NCI-H1092 treated with DMSO at 0.1 percent for 48 hours (cell line): ENCODE measurements at places on chromosomes 4 and X.

- DNase-seq: no peak
Measured at GRCh38 chrX:109140463-109140862, 341.4 kb downstream of the GUCY2F start.

DNA sequence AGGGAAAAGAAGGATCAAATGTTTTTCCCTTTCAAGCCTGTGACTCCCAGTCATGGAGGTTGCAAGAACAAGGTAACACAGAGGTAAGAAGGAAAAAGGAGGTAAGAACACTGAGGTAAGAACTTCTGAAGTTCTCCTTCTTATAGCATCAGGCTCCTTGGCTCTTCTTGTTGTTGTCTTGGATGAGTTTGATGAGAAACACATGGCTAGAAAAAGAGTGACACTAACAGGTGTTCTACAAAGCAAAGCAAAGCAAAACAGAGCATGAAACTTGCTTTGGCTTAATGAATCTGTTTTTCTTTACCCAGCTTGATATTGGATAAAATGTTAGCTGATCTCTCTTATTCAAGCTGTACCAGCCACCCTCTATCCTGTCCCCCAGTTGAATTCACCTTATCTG lies 231.2 kb upstream of the F9 start:
- no peak for DNase-seq

- DNase-seq: no peak
Measured at GRCh38 chr4:21327976-21328700, 620.4 kb downstream of the KCNIP4 start.

GRCh38 chr4:138645289-138645688 lies 370.3 kb upstream of the NOCT start:
- no peak for DNase-seq

DNA sequence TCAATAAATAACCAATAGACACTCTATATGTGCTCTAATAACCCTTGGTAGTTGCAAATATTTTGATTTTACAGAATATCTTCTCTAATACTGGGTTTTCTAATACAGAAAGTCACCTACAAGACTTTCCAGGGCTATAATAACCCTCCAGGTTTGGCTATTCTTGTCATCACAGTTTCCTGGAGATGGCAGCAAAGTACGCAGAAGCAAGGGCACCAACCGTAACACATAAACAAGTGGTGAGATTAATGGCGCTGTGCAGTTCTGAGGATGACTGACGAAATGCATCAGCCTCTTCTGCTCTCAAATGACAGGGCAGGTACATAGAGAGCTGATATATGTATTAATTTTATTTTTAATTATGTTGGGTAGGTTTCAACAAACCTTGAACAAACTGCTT lies 122.4 kb downstream of the C4orf33 start:
- peak; percentile 69 for DNase-seq

- no peak for DNase-seq
Measured at GRCh38 chrX:84133023-84133422, 55.0 kb downstream of the RPS6KA6 start.

- no peak for DNase-seq
Measured at GRCh38 chrX:28876408-28876807, 289.2 kb downstream of the IL1RAPL1 start.

DNA sequence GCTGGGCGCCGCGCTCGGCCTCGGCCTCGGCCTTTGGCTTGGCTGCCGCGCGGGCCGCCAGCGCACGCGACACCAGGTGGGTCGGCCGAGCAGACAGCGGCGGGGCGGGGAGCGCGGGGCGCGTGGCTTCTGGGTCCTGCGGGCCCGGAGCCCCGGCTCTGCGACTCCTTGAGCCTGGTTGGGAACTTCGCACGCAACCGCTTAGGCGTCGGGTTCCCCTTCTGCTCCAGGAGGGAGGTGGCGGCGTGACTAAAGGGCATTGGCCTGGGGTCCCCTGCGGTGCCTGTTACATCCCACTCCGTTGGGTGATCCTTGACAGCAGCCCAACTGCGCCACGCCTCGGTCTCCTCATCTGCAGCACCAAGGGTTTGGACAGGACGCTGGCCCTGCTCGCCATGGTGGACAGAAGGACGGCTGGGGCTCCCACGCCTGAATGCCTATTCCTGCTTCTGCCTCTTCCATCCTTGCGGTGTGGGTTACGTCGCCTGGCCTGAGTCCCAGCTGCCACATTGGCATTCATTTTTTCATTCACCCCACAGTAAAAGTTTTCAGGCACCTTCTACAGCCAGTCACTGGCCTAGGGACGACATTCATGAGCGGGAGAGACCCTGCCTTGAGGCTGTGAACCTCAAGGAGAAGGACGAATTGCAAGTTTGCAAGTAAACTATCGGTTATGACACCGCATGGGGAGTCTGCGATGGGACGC lies 631 bp downstream of the EVC start:
- no peak for DNase-seq

DNA sequence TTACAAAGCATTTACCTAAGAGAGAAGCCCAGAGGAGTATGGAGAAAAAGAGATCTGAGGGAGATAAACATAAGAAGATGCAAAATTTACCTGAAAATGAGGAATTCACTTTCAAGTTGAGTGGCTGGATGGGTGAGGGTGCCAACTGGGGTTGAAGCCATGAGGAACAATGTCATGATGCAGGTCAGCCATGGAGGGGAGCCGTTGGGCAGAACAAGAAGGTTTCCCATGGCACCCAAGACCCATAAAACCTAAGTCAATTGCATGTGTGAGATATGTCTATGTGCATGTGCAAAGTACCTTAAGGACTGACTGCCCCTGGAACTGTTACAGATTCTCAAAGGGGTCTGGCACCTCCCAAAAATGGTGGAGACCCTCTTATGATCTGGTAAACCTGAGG lies 46.6 kb upstream of the PRRG1 start:
- DNase-seq: no peak

- DNase-seq: no peak
Measured at GRCh38 chr4:67659065-67659464, 41.9 kb downstream of the UBA6 start.

GRCh38 chr4:147793569-147794313 lies 61.9 kb downstream of the ARHGAP10 start:
- no peak for DNase-seq

GRCh38 chrX:145002771-145003170 lies 244.5 kb upstream of the SPANXN1 start:
- DNase-seq: no peak

GRCh38 chrX:150326541-150327247 lies 36.4 kb upstream of the MAMLD1 start:
- no peak for DNase-seq

- no peak for DNase-seq
Measured at GRCh38 chrX:2592279-2592678, 91.5 kb upstream of the DHRSX start.

DNA sequence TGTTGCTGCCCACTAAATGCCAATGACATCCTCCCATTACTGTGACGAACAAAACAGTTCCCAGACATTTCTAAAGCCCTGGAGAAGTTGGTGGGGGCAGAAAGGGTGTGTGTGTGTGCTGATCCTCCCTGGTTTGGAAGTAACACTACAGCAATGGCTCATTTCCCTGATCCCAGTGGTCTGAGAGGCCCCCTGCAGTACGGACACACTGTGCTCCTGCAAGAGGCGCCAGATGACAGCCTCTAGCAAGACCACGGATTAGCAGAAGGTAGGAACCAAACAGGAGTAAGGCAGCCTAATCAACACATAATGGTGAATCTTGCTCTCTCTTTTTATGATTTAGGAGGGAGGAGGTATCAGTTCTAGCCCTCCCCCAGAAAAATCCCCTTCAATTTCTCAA lies 49.6 kb downstream of the CHRDL1 start:
- DNase-seq: no peak

- DNase-seq: no peak
Measured at GRCh38 chr4:4831825-4832224, 27.6 kb upstream of the MSX1 start.

DNA sequence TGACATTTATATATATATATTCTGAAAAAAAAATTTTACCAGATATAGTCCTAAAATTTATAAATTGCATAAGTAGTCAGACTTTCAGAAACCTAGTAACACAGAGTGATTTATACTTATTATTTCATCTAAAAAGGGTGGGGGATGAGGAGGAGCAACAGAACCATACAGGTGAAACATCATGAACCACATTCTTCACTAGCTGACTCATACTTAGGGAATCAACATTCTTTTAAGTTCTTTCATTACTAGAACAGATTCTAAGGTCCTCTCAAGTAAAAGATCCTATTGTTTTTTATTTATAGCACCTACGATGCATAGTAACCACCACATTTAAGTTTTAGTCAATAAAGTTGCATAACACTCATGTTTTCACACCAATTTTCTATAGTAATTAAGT lies 166.1 kb downstream of the LRBA start:
- no peak for DNase-seq

DNA sequence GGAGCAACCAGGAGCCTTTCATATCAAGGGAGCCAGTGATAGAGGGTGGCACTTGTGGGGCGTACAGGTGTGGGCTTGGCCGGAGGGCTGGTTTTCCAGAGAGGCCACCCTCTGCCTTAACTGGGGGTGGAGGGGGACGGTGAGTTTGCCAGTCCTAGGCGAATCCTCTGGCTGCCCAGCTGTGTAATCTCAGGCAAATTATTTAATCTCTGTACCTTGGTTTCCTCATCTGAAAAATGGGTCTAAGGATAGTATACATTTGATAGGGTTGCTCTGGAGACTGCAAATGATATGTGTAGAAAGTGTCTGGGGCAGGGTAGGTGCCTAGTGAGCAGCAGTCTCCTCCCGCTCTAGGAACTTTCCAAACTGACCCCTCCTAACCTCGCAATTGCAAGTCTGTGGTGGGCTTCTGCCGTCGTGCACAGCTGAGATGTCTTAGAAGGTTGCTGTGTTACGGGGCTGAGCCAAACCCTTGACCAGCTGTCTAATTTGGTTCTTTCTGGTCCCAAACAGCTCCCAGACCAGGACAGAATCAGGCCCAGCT lies 3.8 kb upstream of the CXCR3 start:
- DNase-seq: no peak

DNA sequence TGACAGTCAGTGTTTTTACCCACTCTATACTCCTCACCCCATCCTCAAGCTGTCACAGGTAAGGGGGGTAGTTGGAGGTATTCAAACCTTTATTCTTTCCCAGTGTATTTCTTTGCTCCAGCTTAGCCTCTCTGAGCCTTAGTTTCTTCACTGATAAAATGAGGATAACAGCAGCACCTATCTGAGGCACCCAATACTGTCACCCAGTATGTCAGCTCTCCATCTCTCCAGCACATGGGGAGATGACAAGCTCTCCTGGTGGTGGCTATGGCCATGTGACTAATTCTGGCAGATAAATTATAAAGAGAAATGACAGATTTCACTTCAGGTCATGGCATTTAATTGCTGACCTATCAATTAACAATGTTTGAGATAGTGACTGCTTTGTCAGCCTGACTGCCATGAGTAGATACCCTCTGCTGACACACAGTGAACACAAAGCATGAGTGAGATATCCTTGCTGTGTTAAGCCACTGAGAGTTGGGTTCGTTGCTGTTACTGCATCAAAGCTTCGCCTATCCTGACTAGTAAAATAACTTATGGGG lies 176.4 kb upstream of the TBC1D9 start:
- DNase-seq: no peak

GRCh38 chr4:123350191-123350544 lies 46.4 kb upstream of the SPRY1 start:
- peak; percentile 30 for DNase-seq

DNA sequence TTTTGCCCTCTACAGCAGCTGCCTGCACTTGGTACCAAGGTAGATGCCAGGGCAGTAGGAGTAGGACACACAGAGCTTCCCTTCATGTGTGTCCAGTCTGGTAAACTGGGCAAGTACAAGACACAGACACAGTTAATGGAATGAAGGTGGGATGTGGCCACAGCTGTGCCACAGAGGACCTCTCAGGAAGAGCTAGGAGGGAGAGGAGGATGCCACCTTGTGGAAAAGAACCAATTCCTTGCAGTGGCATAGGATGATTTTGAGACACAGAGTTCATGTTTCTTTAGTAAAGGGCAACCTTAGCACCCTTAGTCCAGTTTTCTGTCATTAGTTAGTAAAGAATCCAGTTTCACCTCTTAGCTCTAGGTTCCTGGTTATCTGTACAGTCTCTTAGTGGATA lies 36.3 kb upstream of the TBC1D14 start:
- DNase-seq: no peak

DNA sequence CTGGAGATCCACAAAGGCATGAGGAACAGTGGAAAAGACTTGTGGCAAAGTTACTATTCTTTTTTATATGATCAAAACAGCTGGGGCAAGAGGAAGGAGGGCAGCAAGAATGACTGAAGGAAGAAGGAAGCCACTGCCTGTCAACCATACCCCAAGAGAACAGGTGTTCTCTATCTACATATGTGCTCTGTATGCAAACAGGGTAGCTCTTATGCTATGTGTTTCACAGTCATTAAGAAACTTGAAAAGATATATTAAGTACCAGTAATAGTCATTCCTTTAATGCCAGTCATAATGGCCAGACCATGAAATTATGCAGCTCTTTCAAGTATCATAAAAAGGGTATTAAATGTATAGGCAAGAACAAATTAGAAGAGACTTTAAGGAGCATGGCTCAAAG lies 363.9 kb downstream of the KLHL13 start:
- DNase-seq: no peak

DNA sequence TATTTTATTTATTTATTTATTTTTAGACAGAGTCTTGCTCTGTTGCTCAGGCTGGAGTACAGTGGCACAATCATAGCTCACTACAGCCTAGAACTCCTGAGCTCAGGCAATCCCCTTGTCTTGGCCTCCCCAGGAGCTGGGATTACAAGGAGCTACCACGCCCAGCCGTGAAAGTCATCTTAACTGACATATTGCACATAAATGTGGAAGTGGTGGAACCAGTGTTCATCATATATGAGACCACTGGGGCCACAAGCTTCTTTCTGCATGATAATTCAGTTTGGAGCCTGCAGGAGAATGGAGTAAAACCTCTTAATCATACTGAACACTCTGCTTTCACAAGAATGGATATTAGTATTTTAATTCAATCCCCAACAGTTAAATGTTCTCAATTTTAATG lies 12.5 kb upstream of the CTSO start:
- DNase-seq: no peak

DNA sequence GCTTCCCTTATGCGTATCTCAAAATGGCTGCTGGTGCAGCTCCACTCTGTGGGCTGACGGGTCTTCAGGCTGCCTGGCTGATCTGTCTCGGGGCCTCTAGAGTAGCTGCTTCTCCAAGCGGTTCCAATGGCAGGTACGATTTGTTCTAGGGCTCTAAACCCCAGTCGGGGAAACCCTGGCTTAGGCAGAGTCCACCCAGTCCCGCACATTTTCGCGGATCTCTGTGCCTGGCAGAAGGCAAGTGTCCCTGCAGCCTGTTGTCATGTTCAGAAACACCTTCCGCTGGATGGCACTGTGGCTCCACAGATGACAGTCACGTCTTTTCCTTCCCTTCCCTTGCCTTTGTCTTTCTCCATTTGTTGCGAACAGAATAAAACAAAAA lies 54.4 kb downstream of the NBDY start:
- DNase-seq: no peak
